ENCODE measurements at places on chromosomes 1 and 21. TPM values are rescaled to one million over a fixed set of nuclear protein-coding genes. Genes with fewer than 3 reads are reported as not detected.

GRCh38 chr1:66245691-66246090 lies 288.3 kb upstream of the SGIP1 start:
- DNase-seq = no peak

GRCh38 chr1:20729155-20729931 lies 3.2 kb downstream of the SH2D5 start:
- peak; percentile 80 for DNase-seq

DNA sequence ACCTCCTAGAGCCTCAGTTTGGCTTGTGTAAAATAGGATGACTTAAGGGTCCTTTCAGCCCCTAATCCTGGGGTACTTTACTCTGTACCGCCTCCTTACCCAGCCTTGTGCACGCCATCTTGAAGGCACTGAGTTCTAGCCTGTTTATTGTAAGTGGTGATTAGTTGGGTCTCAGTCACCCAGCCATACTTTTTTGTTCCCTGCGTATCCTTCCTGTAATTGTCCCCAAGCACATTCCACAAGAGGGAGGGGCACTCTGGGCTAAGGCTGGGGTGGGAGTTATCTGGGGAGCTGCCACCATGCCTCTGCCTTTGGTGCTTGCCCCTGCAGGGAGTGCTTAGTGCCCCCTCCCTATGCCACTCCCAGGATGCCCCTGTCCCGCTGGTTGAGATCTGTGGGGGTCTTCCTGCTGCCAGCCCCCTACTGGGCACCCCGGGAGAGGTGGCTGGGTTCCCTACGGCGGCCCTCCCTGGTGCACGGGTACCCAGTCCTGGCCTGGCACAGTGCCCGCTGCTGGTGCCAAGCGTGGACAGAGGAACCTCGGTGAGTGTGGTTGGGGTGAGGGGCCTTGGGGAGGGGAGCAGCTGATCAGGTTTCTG lies 856 bp downstream of the FDPS start:
- DNase-seq = peak; percentile 72

DNA sequence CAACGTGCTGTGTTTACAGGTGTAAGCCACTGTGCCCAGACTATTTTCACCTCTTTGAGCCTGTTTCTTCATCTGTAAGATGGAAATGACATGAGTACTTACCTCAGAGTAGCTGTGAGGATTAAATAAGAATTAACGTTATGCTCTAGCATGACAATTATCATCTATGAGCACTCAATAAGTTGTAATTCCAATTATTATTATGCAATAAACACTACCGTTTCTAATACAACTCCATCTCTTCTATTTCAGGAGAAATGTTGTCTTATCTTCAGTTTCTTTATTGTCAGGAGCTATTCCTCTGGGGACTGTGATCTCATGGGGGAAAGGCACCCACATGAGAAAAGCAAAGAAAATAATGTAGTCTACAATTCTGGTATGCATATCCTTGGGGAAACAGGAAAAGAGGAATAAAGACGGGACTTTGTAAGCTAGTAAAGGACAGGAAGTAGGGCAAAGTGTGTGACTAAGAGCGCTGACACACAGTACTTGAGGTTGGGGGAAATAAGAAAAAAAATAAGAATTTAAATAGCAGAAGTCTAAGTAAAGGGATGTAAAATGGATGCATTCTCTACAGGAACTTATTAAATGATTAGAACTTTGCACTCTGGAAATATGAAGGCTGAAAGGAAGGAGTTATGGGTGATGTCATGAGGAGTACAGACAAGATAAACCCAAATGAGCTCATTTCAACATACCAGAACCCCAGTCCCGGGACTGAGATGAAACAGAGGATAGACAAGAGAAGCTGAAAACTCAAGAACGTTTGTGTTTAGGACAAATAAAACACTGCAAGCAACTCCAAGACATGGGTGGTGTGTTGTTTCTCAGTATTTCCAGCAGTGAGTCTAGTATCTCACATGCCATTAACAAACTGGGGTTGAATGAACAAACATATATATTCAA lies 9.8 kb downstream of the PHC2 start:
- DNase-seq = peak; percentile 82

Gene CYP4Z1
- total RNA-seq = not detected
